ENCODE measurements at places on chromosomes 16 and 17.
A peak's percentile ranks its signal among the peaks of the same experiment; 100 is the strongest.

DNA sequence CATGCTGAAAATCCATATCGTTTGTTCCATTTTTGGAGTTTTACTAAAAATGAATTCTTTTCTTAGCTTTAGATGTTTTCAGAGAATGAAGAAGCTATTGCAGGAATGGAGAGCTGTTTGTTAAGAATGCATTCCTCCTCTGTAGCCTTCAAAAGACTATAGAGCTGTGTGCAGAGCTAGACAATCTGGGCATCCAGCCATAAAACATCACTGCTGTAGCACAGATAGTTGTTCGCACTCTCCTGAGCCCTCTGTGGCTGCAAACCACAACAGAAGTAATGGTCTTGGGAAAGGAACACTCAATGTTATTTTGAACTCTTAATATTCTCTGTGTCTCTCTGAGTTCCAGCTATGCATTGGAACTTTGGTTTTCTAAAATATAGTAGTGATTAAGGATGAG lies 4.9 kb downstream of the TNRC6C start:
- peak; percentile 31 for DNase-seq

- no peak for DNase-seq
Measured at GRCh38 chr16:505479-506245, 21.9 kb upstream of the CAPN15 start.

- no peak for DNase-seq
Measured at GRCh38 chr17:21169496-21169895, 42.7 kb downstream of the DHRS7B start.

- DNase-seq: no peak
Measured at GRCh38 chr17:82830249-82830661, 9.6 kb downstream of the ZNF750 start.

DNA sequence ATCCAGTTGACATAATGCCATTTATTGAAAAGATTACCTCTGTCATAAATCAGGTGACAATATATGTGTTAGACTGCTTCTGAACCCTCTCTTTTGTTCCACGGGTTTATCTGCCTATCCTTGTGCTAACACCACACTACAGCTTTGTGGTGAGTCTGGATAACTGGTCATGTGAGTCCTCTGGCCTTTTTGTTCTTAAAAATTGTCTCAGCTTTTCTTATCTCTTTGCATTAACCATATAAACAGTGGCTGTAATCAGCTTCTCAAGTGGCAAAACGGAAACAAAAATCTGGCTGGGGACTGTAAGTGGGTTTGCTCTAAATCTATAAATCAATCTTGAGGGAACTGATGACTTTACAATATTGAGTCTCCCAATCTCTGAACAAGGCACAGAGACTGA lies 44.6 kb downstream of the STX8 start:
- no peak for DNase-seq

GRCh38 chr17:13544765-13545164 lies 57.0 kb downstream of the HS3ST3A1 start:
- DNase-seq: no peak

DNA sequence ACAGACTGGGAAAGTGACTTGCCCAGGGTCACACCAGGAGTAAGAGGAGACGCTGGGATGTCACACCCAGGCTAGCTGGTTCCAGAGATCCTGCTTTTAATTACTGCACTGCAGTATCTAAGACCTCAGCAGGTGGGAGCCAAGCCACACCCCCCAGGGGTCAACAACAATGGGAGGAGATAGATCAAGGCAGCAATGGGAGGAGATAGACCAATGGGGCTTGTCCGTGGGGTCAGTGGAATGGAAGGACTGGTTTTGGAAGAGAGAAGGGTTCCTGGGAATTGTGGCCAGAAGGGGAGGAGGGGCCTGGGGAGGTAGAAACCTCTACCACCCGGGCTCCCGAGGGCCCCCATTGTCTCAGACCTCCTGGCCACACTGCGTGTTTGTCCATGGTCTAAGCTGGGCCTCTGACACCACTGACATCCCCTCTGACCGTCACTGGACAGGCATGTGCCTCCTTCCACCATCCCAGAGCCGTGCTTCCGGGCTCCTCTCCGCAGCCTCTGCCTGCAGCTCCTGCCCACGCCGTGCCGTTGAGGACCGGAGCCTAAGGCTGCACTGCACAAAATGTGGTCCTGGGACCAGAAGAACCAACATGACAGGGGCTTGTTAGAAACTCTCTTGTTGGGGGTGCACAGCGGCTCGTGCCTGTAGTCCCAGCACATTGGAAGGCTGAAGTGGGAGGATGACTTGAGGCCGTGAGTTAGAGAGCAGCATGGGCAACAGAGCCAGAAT lies 69.8 kb upstream of the RPH3AL start:
- no peak for DNase-seq

GRCh38 chr16:86591270-86591669 lies 12.9 kb downstream of the FOXL1 start:
- no peak for DNase-seq

DNA sequence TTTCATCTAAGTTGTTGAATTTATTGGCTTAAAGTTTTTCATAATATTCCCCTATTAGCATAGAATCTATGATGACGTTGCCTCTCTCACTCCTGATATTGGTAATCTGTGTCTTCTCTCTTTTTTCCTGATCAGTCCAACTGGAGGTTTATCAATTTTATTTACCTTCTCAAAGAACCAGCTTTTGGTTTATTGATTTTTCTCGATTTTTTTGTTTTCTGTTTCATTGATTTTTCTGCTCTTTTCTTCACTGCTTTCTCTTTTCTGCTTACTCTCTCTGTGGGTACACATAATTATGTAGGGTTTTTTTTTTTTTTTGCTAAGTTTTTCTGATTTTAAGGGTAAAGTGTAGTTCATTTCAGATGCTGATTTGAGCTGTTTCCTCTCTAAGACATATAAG lies 29.7 kb downstream of the MRTFB start:
- no peak for DNase-seq

GRCh38 chr17:73647772-73648542 lies 3.7 kb upstream of the SDK2 start:
- DNase-seq: no peak

DNA sequence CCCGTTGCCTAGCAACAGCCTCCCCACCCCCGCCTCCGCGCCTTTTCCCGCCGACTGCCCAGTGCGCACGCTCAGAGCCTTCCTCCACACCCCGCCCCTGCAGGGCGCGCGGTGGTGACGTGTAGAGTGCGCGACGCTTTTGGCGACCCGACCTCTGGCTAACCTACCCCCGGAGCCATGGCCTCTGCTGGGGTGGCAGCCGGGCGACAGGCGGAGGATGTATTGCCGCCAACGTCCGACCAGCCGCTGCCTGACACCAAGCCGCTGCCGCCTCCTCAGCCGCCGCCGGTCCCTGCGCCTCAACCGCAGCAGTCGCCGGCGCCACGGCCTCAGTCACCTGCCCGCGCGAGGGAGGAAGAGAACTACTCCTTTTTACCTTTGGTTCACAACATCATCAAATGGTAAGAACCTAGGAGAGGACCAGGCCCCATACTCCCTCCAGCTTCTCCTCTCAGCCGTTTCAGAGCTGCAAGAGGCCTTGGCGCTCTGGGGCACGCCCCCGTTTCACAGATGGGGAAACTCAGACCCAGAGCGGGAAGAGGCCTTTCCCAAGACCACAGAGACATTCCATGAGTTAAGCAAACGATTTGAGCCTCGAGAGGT lies at the start of gene MED9:
TSS of gene MED9 (plus strand) at position 136 of the 603 bp plus-strand sequence. CDS start at position 178, 42 bp downstream.
- DNase-seq: peak; percentile 87

DNA sequence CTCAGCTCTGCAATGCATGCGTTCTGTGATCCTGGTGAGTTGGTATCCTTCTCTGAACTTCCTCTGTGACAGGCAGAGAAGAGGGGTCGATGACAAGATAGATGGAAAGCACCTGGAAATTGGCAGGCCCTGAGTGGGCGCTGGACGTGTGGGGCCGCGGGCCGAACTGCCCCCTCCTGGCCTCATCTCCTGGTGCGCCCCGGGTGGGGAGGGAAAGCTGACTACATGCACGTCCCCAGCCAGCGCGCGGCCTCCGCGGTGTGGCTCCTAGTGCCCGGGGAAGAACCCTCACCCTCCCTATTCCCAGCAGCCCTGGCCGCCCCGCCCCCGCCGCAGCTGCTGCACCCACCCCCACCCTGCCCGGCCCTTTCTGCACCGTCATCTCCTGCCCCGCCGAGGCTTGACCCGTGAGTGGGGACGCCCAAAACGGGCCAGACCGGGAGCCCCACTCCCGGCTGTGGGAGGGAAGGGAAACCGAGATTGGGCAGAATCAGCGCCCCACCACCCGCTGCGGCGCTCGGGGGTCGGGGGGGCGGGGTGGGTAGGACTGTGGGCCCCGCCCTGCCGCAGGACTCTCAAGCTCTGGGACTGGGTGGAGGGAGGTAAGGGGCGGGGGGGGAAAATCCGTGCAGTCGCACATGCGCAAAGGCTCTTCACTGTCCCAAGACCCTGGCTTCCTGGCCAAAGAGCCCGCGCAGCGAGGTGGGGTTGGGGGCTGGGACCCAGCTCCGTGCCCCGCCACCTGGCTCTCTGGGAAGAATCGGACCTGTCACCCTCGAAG lies at the start of gene NOL3:
TSS of gene NOL3 (plus strand) at position 371 of the 781 bp plus-strand sequence.
- DNase-seq: no peak

DNA sequence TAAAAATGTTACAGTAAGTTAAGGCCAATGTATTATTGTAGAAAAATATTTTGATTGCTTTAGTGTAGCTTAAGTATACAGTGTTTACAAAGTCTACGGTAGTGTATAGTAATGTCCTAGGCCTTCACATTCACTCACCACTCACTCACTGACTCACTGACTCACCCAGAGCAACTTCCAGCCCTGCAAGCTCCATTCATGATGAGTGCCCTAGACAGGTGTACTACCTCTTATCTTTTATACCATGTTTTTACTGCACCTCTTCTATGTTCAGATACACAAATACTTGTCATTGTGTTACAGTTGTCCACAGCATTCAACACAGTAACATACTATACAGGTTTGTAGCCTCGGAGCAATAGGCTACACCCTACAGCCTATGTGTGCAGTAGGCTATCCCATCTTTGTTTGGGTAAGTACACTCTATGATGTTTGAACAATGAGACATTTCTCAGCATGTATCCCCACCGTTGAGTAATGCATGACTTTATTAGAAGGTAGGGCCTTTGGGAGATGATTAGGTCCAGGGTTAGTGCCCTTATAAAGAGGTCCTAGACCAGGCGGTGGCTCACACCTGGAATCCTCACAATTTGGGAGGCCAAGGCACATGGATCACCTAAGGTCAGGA lies 117.8 kb downstream of the SLC39A11 start:
- DNase-seq: no peak

DNA sequence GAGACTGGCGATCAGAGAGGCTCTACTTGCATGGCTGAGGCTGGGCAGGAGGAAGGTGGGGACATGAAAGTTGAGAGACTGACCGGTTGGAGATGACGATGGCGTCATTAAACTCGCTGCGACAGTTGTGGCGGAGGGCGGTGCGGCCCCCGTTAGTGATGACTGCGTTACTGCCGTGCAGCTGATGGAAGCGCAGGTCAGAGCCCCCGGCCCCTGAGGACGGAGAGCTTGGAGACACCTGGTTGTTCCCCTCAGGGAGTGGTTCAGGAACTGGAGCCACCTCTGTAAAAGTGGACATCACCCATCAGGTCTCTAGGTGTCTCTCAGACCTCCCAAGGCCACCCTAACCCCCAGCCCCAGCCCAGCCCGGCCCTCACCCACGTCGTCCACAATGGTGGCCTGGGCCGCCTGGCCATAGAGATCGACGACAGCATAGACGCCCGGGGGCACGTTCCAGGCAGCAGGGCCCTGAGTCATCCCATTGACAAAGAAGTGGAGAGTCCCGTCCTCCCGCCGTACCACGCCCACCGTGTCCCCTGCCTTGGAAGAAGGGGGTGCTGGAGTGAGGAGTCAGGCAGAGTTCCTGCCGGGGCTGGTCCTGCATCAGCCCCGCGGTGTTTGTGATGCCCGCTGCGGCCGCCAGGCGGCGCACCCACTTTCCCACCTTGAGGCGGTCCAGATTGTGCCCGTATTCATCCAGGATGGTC lies 5.3 kb downstream of the NEURL4 start:
- DNase-seq: peak; percentile 57

DNA sequence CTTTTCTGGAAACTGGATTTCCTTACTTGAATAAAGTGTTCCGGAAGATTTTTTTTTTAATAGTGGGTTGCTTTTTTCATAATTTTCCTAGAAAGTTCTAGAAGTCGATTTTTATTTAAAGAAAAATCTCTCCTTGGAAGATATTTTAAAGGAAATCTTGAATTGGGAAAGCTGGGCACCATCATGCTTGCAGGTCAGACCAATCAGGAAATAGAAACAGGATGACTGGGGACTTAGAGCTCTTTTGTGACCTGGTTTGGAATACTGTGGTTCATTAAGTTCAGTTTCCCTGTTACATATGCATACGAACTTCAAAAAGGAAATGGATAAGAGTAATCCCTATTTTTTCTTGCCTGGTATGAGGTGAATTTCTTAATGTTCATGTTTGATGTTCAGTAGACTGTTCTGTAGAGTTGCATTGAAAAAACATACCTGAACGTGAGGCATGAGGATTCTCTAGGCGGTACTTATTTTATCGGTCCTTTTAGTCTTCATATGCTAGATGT lies 1.2 kb downstream of the NFATC3 start:
- no peak for DNase-seq

- no peak for DNase-seq
Measured at GRCh38 chr16:81973737-81974136, 37.5 kb downstream of the SDR42E1 start.

- DNase-seq: no peak
Measured at GRCh38 chr16:11682655-11683096, 14.4 kb downstream of the SNN start.
